ENCODE measurements at places on chromosomes 2 and 18. TPM values are rescaled to one million over a fixed set of nuclear protein-coding genes. Genes with fewer than 3 reads are reported as not detected.

Gene INHBB
- total RNA-seq = 3.3 TPM

Gene KLHL41
- 4.1 TPM for total RNA-seq

Gene CD226
- total RNA-seq = 0.82 TPM

Gene TMEM163
- 16.3 TPM for total RNA-seq

Gene SULT1C2
- total RNA-seq = 0.41 TPM

Gene NOL4
- 140 TPM for total RNA-seq

Gene GPR155
- total RNA-seq = 14.7 TPM

Gene POTEE
- total RNA-seq = not detected

Gene OR6B2
- total RNA-seq = not detected

Gene PSTPIP2
- 0.41 TPM for total RNA-seq
